DMS153 (cell line): ENCODE measurements at places on chromosomes 12 and 14.

GRCh38 chr12:49111206-49111605 is 559 bp upstream of the LMBR1L start:
- DNase-seq: no peak

- peak; percentile 90 for DNase-seq
Observed at GRCh38 chr12:6765634-6766581, at the start of gene PTMS. Gene PTMS (plus strand): TSS chr12:6766363. CDS start chr12:6766706, 343 bp downstream.

DNA sequence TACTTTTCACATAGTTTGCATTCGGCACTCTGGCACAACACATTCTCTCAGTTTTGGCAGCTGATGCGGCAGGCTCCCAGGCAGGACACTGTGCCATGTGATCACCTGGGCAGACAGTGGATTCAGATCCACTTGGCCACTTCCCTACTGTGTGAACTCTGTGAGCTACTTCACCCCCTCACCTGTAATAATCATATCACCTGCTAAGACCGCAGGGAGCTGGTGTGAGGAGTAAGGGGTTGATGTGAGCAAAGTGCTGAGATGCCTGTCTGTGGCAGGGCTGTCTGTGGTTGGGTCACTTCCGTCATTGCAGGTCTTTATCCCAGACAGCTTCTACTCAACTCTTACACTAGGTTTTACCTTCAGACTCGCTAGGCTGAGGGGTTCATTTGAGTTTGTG is 50.4 kb upstream of the AMN start:
- no peak for DNase-seq

DNA sequence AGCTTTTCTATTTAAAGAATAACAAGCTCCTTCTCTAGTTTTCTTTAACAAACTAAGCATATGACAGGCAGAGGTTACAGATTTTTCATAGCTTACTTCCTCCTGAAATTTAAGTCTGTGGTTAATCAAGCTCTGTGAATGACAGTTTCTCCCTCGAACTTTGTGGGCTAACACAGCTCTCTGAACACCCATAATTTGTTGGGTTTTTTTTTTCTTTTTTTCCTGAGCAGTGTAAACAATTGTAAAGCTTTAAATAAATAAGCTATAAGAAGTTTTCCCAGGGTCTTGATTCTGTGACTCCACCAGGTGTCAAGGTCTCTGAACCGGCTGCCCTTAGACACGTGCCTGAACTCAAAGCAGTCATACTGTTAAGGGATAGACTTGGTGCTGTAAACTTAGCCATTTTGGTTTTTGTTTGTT is 128.1 kb upstream of the AMIGO2 start:
- DNase-seq: no peak

GRCh38 chr12:110224379-110225304 is 56.4 kb upstream of the ATP2A2 start:
- no peak for DNase-seq

DNA sequence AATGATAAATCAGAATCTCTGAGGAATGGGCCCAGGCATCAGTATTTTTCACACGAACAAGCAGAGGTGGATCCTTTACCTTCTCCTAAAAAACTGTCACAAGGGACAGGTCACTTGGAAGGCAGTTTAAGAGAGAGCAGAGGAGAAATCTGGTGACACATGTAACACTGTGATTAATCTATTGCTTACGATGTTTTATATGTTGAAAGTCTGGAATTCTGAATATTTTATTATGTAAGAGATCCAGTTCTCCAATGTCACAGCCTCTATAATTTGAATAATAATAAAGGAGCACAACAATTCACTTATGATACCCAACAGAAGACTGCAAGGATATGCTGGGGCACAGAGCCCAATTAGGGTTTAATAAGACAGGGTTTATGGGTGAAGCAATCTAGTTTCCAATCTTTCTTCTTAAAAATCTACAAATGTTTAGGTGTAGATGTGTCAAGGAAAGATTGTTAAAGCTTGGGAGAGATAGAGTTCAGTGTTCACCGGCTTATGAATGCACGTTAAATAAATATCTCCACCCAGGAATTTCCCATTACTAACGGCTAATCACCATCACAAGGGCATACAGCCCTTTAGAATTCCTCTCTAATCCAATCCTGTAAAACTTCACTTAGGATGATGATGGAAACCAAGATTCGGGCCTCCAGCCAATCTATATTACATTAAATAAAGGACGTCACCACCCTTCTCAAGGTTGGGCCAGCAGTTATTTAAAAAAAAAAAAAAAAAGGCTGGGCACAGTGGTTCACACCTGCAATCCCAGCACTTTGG is 23.4 kb downstream of the DUSP16 start:
- DNase-seq: no peak

DNA sequence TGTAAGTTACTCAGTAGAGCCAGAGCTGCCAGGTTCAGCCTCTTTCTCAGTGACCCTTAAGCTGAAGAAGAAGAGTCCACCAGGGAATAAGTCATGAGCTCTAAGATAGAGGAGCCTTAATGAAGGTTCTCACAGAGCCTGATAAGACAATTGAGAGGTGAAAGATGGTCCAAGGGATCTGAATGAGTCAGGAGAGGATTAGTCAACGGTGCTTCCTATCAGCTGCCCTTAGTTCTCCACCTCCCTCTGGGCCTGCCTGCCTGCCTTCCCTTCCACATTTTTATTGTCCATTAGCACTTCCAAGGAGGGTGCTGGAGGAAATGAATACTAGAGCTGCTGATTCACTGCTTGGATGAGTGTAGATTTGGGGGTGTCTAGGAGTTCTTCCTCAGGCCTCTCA is 161.7 kb upstream of the RMST start:
- no peak for DNase-seq

DNA sequence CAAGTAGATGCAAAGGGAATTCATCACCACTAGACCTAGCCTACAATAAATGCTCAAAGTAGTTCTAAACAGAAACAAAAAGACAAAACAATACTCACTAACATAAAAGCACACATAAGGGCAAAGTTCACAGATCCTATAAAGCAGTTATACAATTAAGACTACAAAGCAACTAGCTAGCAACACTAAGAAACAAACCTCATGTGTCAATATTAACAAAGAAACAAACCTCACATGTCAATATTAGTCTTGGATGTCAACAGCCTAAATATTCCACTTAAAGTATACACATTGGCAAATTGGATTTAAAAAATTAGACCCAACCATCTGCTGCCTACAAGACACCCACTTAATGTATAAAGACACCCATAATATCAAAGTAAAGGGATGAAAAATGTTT is 152.7 kb downstream of the KCNK10 start:
- DNase-seq: no peak

DNA sequence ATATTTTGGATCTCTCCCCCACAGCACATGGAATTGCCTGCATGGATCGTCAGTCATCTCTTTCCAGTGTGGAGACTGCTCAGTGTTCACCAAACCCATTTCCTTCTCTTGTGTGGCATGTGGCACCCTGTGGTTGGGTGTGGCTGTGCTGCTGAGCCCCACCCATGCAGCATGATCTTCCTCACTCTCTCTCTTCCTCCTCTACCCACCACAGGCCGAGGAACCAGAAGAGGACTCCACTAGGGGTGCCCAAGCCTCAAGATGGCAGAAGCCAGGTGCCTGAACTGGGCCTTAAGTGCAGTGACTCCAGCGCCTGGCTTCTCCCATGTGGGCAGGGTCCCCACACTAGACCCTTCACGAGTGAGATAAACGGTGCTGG is 66.8 kb upstream of the GPR68 start:
- no peak for DNase-seq

DNA sequence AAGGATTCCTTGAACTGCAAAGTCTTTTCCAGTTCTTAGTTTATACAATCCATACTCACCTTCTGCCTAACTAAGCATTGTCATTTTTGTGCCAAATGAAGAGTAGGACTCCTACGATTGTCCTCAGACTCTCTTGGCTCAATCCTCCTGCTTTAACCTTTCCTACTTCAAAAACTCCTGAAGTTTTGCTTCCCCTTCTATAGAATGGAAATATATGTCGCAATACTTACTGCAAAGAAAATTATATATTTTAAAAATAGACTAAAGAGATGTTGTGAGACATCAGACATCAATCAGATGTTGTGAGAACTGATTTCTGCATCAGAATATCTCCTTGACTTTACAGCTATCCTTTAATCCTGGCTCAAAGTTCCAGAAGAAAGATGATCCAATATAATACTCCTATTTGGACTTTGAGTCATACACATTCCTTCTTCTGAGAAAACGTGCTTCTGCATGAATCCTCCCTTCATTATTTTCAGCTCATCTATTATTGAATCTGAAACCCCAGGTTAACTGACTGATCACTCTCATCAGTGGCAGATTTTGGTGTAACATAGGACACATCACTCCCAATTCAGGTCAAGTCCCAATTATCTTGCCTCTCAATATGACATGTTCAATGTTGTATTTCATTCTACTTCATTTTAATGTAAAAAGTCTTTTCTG is 48.8 kb downstream of the A2M start:
- no peak for DNase-seq

DNA sequence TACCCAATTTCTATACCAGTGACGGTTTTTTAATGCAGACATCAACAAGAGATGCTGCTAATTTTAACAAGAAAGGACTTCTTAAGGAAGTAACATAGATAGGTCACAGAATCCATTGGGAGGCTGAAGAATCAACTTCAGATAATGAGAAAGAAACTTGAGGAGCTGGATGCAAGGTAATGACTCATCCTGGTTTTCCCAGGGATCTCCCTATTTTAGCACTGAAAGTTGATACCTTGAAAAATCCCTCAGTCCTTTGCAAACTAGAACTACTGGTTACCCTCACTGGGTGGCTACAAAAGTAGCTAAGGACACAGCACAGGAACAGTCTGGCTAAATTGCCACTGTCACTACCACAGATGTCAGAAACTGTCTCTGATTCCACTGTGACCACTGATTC is 561.9 kb downstream of the FLRT2 start:
- DNase-seq: no peak

GRCh38 chr14:30528119-30528518 is 30.8 kb upstream of the G2E3 start:
- DNase-seq: no peak

DNA sequence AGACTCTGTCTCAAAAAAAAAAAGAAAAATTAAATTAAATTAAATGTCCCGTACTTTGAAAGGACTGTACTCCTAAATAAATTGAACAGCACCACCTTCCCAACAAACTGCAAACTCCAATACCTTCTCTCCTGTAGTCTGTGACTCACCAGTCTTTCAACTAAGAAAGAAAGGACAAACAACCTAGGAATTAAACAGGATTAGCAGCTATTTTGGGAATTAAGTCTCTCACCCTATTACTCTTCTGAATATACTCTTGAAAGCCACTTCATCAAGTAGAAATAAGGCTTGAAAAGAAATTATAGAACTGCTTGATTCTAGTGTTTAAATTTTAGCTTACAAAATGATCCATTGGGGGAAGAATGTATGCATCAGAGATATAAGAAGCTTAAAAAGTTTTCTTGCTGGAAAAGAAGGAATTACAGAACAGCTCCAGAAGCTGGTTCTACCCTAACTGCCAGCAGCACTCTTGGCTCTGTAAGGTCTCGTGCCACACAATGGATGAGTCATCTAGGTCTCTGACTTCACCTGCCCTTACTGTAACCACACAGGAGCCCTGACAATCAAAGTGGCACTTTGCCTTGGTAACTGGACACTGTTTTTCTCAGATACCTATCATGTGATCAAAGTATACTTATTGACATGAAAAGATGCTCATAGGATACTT is 57.0 kb upstream of the CERS5 start:
- DNase-seq: peak; percentile 85

DNA sequence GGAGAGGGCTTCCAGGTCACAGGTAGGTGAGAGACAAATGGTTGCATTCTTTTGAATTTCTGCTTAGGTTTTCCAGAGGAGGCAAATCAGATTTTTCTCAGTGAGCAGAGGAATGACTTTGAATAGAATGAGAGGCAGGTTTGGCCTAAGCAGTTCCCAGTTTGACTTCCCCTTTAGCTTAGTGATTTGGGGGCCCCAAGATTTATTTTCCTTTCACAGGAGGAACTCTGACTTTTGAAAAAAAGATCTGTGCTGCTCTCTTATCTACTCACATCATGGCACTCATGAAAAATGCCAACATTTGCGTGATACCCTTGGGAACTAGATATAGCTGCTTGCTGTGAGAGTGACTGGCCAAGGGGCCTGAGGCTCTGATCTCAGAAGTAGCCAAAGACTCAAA is 58.0 kb upstream of the EVL start:
- DNase-seq: no peak

- DNase-seq: no peak
Observed at GRCh38 chr14:91980157-91980556, 32.7 kb upstream of the FBLN5 start.

DNA sequence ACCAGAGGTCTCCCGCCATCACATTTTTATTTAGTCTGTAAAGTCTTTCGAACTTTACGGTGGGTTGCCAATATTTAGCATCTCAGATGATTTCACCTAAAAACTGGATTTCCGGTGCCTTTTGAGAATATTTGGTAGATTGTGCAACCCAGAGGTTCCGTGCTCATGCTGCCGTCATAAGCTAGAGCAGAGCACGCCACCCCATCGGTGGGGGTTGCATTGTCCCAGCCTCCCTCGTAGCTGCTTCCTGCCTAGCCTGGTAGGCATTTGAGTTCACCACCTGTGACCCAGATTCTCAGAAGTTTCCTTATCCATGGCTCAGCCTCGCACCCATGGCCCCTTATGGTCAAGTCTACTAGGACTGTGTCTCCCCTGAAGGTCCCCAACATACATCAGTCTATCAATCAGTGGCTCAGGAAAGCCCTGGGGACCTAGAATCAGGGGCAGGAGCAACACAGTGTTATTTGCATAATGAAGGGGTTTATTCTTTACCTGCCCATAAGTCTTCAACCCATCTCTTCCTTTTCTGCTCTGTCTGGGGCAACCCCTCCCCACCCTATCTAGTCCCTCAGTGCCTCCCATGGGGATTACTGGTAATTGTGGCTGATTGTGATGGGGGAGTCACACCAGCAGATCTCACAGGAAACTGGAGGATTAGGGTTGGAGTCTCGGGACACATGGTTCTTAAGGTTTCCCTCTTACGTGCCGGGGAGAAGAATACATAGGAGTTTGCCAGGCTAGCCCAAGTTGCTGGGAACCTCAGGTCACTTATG is 152.3 kb downstream of the PHETA1 start:
- no peak for DNase-seq

- no peak for DNase-seq
Observed at GRCh38 chr12:53995002-53995377, 5.0 kb upstream of the HOXC9 start.

DNA sequence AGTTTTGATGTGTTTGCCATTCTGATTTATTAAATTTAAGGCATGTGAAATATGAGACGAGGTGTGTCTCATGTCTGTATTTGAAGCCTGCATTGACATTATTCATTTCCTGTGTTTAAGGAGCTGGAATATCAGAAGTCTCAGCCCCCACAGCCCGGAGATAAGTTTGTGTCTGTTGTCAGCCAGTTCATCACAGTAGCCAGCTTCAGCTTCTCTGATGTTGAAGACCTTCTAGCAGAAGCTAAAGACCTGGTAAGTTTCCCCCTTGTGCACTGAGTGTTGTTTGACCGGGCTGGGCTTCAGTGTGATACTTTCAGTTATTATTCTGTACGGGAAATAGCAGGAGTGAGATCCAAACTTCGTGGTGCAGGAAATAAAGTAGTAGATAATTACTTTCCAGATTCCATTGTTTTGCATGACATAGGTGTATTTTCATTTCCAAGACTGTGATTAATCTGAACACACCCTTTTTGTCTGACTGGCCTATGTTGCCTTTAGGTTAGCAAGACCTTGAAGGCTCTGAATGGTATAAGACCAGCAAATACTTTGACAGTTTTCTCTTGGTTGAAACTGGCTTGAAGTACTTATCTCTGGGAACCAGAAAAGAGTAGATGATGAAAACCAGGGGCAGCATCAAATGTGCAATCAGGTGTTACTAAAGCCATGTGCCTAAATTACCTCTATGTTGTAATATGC is 101.5 kb downstream of the GPR135 start:
- no peak for DNase-seq

GRCh38 chr14:73747379-73748211 is 33.4 kb upstream of the PNMA1 start:
- DNase-seq: no peak

- no peak for DNase-seq
Observed at GRCh38 chr12:84070292-84070691, 842.3 kb downstream of the SLC6A15 start.
